ENCODE measurements at places on chromosomes 3 and 15. TPM values are rescaled to one million over a fixed set of nuclear protein-coding genes. Genes with fewer than 3 reads are reported as not detected.

Gene PSTPIP1
- total RNA-seq: 5.0 TPM

Gene LDHAL6B
- total RNA-seq: not detected

Gene ETV5
- 5.9 TPM for total RNA-seq

Gene CFAP91
- total RNA-seq: 0.75 TPM

Gene IL17RB
- 1.9 TPM for total RNA-seq

Gene SCAANT1
- total RNA-seq: not detected
